ENCODE measurements at places on chromosomes 1 and 21.
A peak's percentile ranks its signal among the peaks of the same experiment; 100 is the strongest.

- H3K4me1 ChIP-seq: peaks cover 18% of the 10 kb centered on the region
- no peak for DNase-seq
- H3K27me3 ChIP-seq: no peaks in the 10 kb centered on the region
- peak overlapping the region; percentile 53 for H3K27ac ChIP-seq
These were observed 936 bp upstream of the NCAM2 start for GRCh38 chr21:20997311-20997635.

DNA sequence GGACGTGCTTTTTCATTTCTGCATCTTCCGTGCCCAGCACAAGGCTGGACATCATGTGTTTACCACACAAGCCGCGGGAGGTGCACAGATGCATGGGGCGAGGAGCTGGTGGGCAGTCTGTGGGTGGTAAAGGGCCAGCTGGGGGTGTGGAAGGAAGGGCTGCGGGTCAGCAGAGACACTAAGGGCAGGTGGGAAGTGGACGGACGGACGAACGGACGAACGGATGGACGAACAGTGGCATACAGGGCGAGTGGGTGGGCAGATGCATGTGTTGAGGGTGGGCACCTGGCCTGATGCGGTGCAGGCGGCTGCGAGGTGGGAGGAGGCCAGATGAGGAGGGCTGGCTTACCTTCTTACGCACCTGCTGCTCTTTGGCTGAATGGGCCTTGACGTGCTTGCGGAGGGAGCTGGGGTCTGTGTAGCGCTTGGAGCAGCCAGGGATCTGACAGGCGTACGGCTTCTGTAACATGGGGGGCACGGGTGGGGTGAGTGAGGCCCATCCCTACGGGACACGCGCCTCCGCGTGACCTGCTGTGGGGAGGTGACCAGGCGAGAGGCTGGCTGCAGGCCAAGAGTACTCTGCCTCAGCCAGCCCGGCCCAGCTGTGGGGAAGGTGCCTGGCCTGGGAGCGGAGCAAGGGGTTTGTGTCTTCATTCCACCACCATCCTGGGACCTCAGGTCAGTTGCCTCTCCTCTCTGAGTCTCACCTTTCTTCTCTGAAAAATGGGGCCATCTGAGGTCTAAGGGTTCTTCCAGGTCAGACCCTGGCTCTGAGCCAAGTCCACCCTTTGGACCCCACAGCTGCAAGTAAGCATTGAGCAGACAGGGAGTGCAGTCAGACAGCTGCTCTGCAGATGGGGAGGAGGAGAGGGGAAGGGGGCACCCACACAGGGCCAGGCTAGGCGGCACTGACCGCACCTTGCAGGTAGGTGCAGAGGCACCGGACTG lies 65.5 kb downstream of the DMRTB1 start:
- H3K4me1 ChIP-seq: peaks cover 54% of the 10 kb centered on the region
- peak overlapping the region; percentile 42 for H3K27ac ChIP-seq
- no peak overlapping the region for H3K4me3 ChIP-seq
- no peak for DNase-seq

GRCh38 chr1:32984455-32985171 lies 20.0 kb upstream of the RNF19B start:
- peaks cover 39% of the 10 kb centered on the region for H3K4me1 ChIP-seq
- H3K27me3 ChIP-seq: no peaks in the 10 kb centered on the region
- DNase-seq: no peak
- no peak overlapping the region for H3K4me3 ChIP-seq
- H3K27ac ChIP-seq: no peak overlapping the region

GRCh38 chr1:201499795-201500669 lies 6.9 kb downstream of the CSRP1 start:
- no peak overlapping the region for H3K4me3 ChIP-seq
- no peaks in the 10 kb centered on the region for H3K36me3 ChIP-seq

DNA sequence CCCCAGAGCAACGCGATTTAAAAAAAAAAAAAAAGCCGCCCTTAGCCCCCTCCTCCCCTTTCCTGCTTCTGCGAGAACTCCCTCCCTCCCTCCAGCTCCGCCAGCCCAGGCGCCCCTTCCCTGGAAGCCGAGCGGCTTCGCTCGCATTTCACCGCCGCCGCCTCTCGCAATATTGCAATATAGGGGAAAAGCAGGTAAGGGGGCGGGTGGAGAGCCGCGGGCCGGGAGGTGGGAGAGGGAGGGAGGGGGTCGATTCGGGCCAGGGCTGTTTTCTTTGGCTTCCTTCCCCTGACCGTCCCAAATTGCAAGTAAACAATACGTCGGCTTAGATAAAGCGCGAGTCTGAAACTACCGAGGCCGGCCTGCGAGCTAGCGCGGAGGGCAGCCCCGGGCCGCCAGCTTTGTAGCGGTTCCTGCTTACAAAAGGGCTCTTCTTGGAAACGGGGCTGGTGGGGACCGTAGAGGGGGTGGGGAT lies 408 bp downstream of the LMO4 start:
- no peak for DNase-seq
- H3K27ac ChIP-seq: peak overlapping the region; percentile 98
- peaks cover 41% of the 10 kb centered on the region for H3K4me1 ChIP-seq
- no peaks in the 10 kb centered on the region for H3K27me3 ChIP-seq
- peak overlapping the region; percentile 73 for H3K4me3 ChIP-seq
